ENCODE measurements at places on chromosomes 7 and 10.

DNA sequence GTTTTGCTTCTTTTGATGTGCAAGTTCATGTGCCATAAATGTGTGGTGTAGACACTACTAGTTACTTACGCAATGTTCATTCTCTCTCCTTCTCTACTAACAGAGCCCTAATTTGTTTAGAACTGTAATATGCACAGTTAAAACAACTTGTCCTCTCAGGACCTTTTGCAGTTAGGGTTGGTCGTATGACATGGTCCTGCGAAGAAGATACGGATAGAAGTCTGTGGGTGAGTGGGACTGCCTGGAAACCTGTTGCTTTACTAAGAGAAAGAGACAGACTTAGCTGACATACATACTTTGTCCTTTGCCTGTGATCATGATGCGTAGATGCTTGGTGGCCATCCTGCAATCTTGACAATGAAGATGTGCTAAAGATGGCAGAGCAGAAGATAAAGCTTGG is 51.1 kb downstream of the PRPF18 start:
- no peak for DNase-seq

DNA sequence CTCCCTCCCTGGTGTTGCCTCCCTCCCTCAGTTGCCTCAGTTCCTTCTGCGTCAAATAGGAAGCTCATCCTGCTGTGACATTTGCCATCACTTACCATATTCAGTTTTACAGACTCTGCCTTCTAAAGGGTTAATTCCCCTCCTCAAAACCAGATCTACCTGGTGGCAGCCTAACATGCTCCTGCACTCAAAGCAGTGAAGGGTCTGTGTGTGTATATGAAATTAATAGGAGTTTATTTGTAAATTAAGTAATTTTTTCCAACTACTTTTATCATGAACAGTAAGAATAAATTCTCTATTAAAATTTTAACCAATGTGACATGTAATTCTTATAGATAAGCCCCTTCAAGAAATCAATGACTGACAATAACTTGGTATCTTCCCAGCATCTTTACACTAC is 158.6 kb upstream of the INSYN2A start:
- DNase-seq = no peak

- DNase-seq = no peak
Observed at GRCh38 chr7:98568891-98569290, 48.2 kb upstream of the NPTX2 start.

DNA sequence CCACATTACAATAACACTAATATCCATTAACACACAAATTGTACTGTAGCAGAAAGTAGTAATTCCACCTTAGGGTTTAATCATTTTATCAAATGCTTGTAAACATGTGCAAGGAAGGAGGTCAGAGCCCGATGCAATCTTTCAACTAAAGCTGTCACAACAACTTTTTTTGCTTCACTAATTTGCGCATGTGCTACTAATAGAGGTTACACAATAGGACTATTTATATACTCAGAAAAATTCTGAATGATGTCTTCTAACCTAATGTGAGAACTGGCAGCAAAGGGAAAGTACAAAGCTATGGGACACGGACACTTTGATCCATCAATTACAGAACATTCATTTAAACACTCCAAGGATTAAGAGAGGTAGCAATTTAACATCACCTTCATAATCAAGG is 244.4 kb downstream of the CHCHD3 start:
- DNase-seq = no peak

DNA sequence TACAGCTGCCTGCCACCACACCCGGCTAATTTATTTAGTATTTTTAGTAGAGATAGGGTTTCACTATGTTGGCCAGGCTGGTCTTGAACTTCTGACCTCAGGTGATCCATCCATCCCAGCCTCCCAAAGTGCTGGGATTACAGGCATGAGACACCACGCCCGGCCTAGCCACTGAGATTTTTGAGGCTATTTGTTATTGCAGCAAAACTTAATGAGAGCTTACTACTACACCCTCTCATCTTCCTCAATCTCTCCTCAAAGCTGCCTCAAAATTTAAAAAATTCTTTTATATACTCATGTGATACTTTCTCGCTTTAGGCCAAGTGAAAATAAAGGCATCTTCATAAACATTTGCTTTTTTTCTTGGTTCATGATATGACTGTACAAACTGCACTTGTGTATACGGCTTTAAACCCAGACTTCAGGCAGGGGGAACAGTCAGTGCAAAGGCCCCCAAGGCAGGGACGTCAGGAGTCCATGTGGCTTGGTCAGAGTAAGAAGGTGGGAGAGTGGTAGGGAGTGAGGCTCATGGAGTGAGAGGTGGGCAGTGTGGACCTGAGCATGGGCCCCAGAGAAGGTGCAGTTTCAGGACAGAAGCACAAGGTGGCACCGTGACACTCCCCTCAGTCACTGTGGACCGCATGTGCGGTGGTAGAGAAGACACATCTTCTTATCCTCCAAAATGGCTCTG is 55.5 kb downstream of the SYPL1 start:
- peak; percentile 49 for DNase-seq

DNA sequence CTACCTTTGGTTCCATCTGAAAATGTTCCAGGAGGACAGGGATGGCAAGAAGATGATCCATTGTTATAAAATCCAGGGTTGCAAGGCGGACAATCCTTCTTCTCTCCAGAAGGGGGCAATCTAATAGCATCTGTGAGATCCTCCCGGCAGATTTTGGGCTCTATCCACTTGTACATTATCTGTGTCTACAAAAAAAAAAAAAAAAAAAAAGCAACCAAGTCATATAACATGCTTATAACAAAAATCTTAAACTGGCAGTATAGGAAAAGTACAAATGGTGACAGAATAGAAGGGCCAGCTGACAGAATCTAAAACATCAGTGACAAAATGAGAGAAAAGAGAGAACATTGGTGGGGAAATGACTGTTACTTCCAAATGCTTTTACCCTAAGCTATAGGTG is 132.7 kb downstream of the ELAPOR2 start:
- DNase-seq = no peak

- no peak for DNase-seq
Observed at GRCh38 chr10:78313048-78313381, 279.4 kb downstream of the RPS24 start.

GRCh38 chr7:117848941-117849340 is 24.3 kb downstream of the CTTNBP2 start:
- DNase-seq = no peak

GRCh38 chr7:25625306-25625992 is 397.2 kb upstream of the NPVF start:
- no peak for DNase-seq

GRCh38 chr7:114956702-114957101 is 34.8 kb downstream of the MDFIC start:
- DNase-seq = no peak

DNA sequence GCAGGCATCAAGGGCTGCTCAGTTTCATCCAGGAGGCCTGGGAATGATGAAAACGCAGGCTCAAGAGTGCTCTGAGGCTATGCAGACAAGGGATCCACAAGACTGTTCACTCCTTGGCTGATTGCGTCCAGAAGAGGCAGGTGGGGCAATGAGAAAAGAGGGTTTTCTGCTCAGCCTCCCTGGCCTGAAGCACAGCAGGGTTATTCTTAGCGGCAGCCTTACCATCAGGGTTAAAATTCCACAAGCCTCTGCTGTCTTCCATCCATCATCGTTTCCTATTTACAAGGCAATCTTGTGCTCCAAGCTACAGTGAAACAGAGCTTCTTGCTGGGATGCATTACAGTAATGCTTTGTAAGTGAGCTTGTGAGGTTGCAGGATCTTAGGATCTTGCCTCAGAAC is 129.4 kb upstream of the SHH start:
- DNase-seq = no peak

- DNase-seq = no peak
Observed at GRCh38 chr10:34134602-34135001, 680.5 kb downstream of the PARD3 start.

DNA sequence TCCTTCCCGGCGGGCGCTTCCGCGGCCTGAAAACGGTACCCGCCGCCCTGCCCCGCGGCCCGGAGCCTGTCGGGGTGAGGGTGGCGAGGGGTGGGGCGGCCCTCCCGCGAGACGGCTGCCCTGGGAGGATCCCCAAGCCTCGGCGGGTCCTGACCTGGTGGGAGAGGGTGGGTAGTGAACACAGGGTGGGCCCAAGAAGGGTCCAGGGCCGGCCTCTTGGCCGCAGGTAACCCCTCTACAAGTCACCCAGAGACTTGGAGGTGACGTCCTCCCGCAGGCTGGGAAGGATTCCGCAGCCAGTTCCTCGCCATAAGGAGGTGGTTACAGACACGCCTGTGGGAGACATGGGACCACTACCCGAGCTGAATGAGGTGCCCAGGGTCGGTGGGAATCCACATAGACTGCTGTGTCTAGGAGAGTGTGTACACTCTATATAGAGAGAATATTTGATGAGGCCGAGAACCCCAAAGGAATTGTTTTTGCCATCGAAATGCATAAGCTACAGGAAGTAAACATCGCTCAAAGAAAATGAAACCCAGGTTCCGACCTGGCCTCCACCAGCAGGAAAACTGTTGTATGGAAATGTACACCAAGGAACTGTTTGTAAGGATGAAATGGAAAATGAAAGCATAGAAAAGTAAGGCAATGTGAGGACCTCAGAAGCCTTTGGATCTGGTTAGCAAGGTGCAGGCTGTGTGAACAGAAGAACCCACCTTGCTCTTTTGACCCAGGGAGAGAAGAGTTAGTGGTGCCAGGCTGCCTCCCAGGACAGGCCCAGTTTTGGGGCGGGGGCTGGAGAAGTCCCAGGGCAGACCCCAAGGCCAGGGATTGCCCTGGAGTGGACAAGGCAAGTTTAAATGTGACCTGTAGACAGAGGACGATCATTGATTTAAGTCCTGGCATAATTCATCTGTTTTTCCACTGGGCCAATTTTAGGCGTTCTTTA is 659 bp downstream of the OPTN start:
- DNase-seq = peak; percentile 26

DNA sequence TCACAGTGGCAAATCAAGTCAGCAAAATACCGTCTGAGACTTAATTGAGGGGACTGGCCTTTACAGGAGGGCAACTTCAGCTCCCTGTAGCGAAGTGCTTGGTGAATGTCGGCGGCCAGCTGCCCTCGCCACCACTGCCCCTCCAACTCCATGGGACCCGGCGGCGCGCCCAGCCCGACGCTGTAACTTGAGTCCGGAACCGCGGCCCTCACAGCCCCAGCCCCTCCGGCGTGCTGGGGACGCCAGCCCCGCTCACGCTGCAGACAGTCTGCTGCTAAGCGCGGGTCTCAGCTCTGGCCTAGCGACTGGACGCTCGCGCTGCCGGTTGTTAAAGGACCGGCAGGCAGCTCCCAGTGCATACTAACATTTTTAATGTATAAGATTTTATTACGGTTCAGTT is 113.4 kb upstream of the NUPR2 start:
- DNase-seq = no peak

DNA sequence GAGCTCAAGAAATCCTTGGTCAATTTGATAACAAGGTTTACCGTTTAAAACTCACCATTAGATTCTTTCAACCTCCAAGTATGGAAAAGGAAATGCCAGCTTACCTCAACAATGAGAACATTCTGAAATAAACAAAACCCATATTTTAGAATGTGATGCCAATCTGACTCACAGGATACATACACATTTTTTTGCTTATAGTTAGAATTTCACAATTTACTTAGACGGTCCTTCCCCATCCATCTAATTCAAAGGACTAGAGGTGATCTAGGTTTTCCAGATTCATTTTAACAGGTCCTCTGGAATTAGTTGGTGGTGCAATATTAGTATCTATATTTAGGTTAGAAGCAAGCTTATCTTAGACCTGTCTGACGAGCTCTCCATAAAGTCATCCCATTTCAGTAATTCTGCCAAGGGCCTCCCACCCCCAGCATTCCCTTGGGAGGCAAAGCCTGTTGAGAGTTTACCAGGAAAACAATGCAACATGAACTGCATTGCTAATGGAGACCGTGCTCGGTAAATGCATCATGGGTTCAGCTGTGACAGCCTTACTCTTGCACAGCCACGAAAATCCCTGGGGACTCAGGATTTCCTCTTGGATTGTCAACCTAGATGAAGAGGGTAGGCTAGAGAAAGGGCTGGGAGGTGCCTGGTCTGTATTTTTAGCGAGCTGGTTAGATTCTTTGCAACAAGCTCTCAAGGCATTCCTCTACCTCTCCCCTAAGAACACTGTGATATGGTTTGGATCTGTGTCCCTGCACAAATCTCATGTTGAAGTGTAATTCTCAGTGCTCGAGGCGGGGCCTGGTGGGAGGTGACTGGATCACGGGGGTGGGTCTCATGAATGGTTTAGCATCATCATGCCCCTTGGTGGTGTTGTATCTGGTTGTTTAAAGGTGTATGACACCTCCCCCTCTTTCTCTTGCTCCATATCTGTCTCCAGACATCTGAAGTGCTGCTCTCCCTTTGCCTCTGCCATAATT is 93.8 kb downstream of the PRTFDC1 start:
- peak; percentile 19 for DNase-seq

- no peak for DNase-seq
Observed at GRCh38 chr10:119447823-119448546, 94.5 kb downstream of the RGS10 start.

GRCh38 chr10:11601670-11602069 is 9.8 kb downstream of the USP6NL start:
- no peak for DNase-seq
